Spinal cord (tissue), 10 donors: ENCODE measurements at places on chromosomes 1 and 21.

DNA sequence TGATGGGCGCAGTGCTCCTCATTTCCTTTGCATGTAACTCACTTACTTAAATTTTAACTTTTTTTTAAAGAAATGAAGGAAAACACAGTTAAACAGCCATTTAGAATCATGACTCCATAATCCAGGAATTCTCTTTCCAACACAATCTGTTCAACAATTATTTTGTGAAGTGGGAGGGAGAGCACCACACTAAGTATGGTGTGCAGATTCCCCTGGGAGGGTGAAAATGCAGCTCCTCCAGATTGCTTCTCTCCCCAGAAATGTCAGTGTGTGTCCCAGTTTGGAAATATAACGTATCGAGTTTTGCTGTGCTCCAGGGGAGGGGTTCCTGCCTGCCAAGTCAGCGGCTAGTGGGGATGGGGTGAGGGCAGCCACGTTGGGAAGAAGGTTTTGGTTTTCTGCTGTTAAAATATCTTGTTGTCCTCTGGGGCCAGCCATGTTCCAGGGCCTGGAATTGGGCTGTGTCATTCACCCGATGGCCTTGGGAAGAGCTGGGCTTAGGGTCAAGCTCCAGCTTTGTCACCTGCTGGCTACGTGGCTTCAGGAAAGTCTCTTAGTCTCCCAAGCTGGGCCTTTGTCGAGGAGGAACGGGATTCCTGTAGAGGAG is 17.3 kb upstream of the DISP3 start:
- peak; percentile 86 for DNase-seq

DNA sequence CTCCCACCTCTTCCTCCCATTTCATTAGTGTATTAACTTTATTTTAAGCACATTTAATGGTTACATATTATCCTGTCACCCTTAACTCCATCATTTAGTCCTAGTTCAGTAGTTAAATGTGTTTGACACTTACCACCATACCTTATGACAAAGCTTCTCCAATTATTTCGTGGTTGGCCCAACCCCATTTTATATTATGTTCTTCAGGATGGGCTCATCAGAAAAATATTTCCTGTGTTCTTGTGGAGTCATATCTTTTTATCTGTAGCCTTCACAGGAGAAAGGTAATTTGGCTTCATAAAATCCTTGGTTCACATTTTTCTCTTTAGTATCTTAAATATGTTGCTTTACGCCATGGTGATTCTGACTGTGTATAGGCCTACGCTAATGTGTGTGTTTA is 142.3 kb upstream of the COL6A1 start:
- DNase-seq = no peak

GRCh38 chr1:45960930-45961715 is 157.7 kb downstream of the MAST2 start:
- no peak for DNase-seq

GRCh38 chr1:151540982-151541377 is 871 bp downstream of the TUFT1 start:
- DNase-seq = no peak

- DNase-seq = no peak
Measured at GRCh38 chr1:117567435-117567834, 38.4 kb upstream of the TENT5C start.

DNA sequence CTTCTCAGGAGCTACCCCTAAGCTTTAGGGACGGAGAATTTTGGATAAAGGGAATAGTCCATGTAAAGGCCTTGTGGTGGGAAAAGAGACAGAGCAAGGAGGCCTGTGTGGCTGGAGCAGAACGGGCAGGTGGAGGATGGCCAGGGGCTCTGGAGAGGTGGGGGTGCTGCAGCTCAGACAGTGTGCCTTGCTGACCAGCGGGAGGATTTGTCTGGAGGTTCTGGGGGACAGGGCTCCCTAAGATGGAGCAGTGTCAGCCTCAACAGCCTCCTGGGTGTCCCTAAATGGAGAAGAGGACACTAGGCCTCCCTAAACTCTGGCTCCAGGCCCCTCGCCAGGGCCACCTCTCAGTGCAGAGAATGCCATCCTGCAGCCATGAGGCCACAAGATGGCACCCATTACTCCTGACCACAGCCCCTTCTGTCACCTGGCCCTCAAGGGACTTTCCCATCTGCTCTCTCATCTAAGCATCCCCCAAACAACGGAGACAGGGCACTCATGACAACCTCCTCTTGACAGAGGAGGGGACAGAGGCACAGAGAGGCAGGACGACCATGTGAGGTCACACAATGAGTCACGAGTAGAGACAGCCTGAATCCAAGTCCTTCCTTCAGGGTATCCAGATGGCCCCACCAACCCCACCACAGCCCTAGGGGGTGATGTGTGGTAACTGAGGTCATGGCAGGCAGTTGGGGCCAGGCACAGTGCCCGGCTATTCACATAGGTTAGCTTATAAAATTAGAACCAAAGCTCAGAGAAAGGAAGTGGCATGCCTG is 94.7 kb downstream of the DMRTB1 start:
- no peak for DNase-seq

DNA sequence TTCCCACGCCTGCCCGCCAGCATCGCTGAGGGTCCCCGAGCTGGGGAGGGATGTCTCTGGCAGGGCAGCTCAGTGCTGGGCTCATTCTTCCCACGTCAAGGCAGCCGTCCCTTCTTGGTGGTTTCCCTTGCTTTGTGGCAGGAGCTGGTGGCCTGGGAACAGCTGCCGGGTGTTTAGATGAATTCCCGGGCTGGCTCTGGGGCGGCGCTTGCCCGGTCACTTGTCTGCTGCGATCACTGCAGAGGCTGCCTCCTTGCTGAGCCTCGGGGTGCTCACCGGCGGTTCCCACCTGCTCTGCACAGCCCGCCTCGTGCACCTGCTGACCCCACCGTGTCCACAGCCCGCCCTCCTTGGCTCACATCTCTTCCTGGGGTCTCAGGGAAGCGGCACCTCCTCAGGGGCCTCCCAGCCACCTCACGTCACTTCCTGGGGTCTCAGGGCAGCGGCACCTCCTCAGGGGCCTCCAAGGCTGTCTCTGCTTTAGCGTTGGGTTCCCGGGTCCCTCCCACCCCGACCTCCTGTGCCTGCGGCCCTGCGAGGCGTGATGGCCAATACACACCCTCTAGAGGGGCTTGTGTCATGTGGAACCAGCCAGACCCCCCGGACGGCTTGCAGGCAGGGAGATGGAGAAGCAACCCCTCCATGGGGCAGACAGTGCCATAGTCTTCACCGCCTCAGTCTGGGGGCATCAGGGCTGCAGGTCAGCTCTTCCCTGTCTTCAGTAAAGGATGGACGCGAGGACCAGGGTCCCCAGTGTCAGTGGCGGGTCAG is 13.5 kb downstream of the COL18A1 start:
- no peak for DNase-seq

DNA sequence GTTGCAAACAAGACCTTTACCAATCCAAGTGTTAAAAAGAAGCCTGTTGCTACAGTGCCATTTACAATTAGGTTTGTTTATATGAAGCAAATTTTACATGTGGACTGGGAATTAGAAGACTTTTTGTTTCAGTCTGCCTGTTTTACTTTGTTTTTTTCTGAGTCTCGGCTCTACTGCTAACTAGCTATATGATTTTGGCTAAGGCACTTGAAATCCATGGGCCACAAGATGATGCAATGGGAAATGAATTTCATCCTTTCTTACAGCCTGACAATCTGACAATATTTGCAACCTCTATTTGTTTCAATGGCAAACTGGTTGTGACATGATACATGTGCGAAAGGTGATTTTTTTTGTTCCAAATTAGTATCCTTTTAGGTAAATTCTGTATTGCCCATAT is 3.7 kb upstream of the PEX11B start:
- no peak for DNase-seq

GRCh38 chr21:37561941-37562919 is 195.7 kb downstream of the DYRK1A start:
- no peak for DNase-seq

GRCh38 chr1:203590603-203591002 is 36.0 kb upstream of the ATP2B4 start:
- DNase-seq = no peak

DNA sequence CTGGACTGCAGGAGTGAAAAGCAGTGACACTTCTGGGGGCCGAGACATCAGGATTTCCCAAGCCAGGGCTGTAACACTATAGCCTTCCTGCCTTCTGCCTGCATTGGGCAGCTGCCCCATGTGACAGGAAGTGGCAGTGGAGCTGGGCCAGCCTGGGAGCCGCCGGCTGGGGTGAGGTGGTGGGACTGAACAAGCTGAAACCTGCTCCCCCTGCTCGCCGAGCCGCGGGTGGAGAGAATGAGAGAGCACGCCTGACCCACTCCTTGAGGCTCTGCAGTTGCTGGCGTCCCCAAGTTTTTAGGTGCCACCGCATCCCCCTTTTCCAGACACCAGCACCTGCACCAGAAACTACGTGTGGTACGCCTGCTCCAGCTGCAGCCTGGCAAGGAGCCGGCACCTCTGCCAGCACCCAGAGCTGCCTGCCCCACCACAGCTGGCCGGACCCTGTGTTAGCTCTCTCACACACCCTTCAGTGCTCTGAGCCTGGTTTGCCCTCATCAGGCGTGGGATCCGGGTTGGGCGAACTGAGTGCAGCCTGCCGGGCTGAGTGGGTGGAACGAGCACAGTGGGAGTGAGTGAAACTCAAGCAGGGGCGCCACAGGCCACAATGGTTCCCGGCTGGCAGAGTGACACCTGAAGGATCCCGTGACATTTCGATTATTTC is 119.4 kb downstream of the AKT3 start:
- DNase-seq = no peak

- no peak for DNase-seq
Measured at GRCh38 chr1:230012741-230013140, 54.3 kb upstream of the GALNT2 start.

DNA sequence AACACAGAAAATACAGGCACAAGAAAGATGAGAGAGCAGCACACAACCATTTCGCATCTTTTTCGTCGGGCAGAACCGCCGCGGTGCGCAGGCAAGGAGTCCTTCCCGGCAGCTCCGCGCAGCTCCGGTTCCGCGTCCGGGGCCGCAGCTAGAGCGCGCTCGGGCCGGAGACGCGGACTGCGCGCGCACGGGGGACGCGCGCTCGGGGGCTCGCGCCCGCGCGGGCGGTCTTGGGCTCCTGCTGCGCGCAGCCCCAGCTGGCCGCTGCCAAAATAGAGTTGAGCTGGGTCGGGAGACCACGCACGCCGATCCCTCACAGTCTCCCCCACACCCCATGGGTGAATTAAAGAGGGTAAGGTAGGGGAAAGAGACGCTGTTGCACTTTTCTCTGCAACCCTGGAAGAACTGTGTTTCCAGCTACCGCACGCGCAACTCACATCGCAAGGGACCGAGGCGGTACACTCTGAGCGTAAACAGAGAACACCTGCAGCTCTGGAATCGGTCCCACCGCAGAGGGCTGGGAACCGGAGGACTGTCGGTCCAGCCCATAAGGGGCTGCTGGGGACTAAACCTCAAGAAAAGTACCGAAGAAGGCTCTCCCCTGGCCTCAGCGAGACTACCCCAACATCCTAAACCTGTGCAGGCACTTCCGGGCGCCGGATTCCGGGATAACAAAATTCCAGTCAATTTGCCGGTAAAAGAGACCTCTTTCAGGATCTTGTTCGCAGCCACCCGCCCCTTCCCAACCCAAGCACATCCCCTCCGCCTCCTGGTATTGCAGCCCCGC is 1.7 kb downstream of the NR5A2 start:
- peak; percentile 73 for DNase-seq

- DNase-seq = no peak
Measured at GRCh38 chr1:62832276-62832675, 48.3 kb downstream of the ATG4C start.

- DNase-seq = no peak
Measured at GRCh38 chr1:53574621-53575020, 115.4 kb downstream of the DMRTB1 start.

DNA sequence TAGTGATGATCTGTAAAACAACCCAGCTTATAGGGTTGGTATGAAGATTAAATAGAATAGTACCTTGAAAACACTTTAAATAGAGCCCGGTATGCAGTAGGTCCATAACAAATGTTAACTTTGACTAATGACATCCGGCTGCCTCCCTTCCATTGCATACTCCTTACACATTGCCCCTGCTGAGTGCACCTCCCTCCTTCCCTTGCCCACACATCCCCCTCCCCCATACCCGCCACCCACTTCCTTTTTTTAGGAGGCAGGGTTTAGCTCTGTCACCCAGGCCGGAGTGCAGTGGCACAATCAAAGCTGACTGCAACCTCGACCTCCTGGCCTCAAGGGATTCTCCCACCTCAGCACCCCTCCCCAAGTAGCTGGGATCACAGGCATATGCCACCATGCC is 24.4 kb upstream of the ZC3H12A start:
- DNase-seq = no peak

GRCh38 chr1:42740851-42741580 is 980 bp upstream of the CLDN19 start:
- no peak for DNase-seq

DNA sequence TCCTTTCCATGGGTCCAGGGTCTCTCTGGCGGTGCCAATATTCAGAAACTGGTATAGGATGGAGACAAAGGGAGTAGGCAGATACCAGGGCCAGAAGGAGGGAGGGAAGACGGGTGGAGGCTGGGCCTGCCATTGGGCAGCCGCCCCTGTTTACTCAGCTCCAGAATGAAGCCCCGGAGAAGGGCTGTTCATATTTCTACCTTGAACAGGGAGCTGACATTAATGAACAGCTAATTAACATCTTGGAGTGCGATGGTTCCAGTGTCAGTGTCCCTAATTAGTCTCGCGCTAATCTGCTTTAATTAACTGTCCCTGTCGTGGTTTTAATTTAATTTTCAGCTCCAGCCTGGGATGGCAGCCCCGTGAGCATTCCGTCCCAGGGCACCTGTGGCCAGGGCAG is 113.8 kb downstream of the EPHB2 start:
- peak; percentile 72 for DNase-seq

DNA sequence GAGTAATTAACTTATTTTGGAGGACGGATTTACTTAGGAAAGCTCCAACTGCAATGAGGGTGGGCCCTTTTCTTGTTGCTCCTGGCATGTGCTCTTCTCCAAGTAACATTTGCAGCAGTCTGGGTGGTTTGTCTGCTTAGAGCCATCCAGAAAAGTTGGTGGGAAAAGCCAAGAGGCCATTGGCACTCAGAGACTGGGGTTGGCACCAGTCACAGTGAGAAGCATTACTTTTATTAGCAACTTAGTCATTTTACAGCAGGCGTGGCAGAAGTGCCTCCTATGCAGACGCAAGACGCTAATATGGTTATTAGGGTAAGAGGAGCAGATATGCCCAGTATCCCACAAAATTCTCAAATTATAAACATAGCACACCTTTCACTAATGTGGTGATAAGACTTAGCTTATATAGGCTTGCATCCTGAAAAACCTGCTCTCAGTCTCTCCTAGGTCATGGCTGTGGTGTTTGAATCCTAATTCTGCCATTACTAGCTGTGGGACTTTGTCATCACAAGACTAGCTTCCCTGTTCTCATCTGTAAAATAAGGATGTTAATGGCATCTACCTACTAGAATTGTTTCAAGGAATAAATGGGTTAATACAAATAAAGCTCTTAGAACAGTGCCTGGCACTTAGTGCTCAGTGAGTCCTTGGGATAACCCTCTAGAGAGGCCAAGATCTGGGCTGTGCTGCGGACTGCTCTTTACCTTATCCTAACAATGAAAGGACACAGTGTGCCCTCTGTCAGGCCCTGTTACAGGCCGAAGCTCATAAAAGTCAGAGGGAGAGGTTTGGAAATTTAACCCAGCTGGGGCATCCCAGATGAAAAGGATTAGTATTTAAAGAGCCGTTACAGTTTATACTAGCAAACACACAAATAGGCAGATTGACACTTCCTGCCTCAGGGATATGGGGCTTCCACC is 154.6 kb downstream of the ROR1 start:
- DNase-seq = no peak
